Upper lobe of left lung (tissue), 6 donors: ENCODE measurements at places on chromosomes 2 and 18. TPM values are rescaled to one million over a fixed set of nuclear protein-coding genes. Genes with fewer than 3 reads are reported as not detected.
A peak's percentile ranks its signal among the peaks of the same experiment; 100 is the strongest.

The ANKRD12 gene
- 80.7 TPM for total RNA-seq

- no peak overlapping the region for H3K27ac ChIP-seq
- no peaks in the 10 kb centered on the region for H3K36me3 ChIP-seq
- H3K27me3 ChIP-seq = no peaks in the 10 kb centered on the region
- H3K4me3 ChIP-seq = no peak overlapping the region
These were observed 244.3 kb downstream of the NRXN1 start for GRCh38 chr2:50787636-50788035.

DNA sequence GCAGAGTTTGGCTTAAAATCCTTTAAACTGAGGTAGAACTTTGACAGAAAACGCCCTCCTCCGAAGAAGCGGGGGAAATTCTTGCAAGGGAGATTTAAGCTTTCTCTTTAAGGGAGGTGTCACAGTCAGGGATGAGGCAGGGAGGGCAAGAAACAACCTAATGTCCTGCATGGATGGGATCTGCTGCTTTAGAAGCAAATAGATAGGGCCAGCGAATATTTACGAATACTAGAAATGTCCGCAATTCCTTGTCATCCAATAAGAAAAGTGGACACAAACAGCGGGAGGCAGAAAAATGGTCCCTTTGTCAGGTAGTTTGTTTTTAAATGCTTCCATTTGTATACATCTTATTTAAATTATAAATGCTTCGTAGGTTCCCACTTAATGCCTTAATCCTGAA is 12.0 kb downstream of the MEIS1 start:
- no peak for DNase-seq
- H3K36me3 ChIP-seq = peaks cover 6% of the 10 kb centered on the region
- peak overlapping the region; percentile 97 for H3K27ac ChIP-seq
- H3K4me3 ChIP-seq = peak overlapping the region; percentile 61
- peaks cover 3% of the 10 kb centered on the region for H3K4me1 ChIP-seq

GRCh38 chr2:235063471-235063961 is 111.7 kb downstream of the SH3BP4 start:
- H3K36me3 ChIP-seq = no peaks in the 10 kb centered on the region
- no peaks in the 10 kb centered on the region for H3K4me1 ChIP-seq
- no peak overlapping the region for H3K27ac ChIP-seq
- no peak overlapping the region for H3K4me3 ChIP-seq
- no peak for DNase-seq

DNA sequence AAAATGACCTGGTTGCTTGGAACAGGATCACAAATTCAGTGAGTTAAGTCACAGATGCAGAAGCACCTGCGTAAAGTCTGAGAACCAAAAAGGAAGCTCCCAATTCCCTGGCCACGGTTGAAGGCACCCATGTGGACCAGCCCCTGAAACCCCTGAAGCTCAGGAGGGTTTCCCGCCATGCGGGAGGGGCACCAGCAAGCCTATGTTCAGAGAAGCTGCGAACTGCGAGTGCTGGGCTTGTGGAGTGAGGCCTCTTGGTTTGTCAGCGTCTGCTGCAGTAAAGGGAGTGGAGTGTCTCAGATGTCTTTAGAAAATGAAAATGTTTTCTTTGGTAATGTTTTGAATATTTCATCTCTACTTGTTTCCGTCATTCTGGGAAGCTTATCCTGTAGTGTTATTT is 16.1 kb upstream of the ACKR3 start:
- no peak overlapping the region for H3K4me3 ChIP-seq
- H3K27ac ChIP-seq = no peak overlapping the region
- no peaks in the 10 kb centered on the region for H3K36me3 ChIP-seq
- DNase-seq = no peak
- no peaks in the 10 kb centered on the region for H3K4me1 ChIP-seq

- no peaks in the 10 kb centered on the region for H3K4me1 ChIP-seq
- H3K27me3 ChIP-seq = no peaks in the 10 kb centered on the region
- H3K27ac ChIP-seq = no peak overlapping the region
- H3K36me3 ChIP-seq = no peaks in the 10 kb centered on the region
These were observed 266.9 kb upstream of the FANCL start for GRCh38 chr2:58508006-58508405.

The HOXD4 gene
- total RNA-seq = 0.81 TPM

DNA sequence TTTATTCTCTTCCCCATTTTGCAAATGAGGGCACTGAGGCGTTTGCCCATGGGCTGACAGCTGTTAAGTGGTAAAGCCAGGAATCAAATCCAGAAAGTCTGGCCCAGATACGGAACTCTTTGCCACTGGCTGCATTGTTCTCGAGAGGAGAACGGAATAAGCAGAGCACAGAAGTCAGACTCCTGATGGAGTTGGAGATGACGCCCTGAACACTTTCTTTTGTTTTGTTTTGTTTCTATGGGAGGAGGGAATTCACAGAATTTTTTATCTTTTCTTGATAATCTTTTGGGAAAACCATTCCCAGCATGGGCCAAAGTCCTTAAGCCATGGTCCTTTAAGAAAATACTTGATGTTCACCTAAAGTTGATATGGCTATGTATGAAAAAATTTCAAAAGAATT is 322.2 kb downstream of the RDH14 start:
- no peaks in the 10 kb centered on the region for H3K36me3 ChIP-seq
- DNase-seq = no peak
- no peaks in the 10 kb centered on the region for H3K27me3 ChIP-seq
- H3K4me1 ChIP-seq = no peaks in the 10 kb centered on the region
- H3K27ac ChIP-seq = no peak overlapping the region

- H3K27me3 ChIP-seq = peaks cover 50% of the 10 kb centered on the region
- peak within 1 kb of the TSS; percentile 73 for H3K27ac ChIP-seq
- H3K4me1 ChIP-seq = peaks cover 44% of the 10 kb centered on the region
- DNase-seq = peak; percentile 39
- H3K4me3 ChIP-seq = peak within 1 kb of the TSS; percentile 62
These were observed at the start of gene OSR1 for GRCh38 chr2:19358242-19359020. Gene OSR1, minus strand, starts transcription at chr2:19358623. Its CDS starts 4,818 bp downstream, at chr2:19353805.

The SIX3 gene
- total RNA-seq = not detected

GRCh38 chr2:28380219-28380618 is 12.4 kb upstream of the FOSL2 start:
- no peaks in the 10 kb centered on the region for H3K36me3 ChIP-seq
- H3K27ac ChIP-seq = no peak overlapping the region
- H3K4me3 ChIP-seq = no peak overlapping the region
- H3K4me1 ChIP-seq = peaks cover 9% of the 10 kb centered on the region
- no peak for DNase-seq
